ENCODE measurements at places on chromosomes 6 and 20. TPM values are rescaled to one million over a fixed set of nuclear protein-coding genes. Genes with fewer than 3 reads are reported as not detected.

GRCh38 chr20:3801299-3801698 lies 5.2 kb downstream of the CDC25B start:
- no peak overlapping the region for H3K4me3 ChIP-seq
- DNase-seq: no peak
- peaks cover 45% of the 10 kb centered on the region for H3K36me3 ChIP-seq
- H3K4me1 ChIP-seq: peaks cover 48% of the 10 kb centered on the region
- no peak overlapping the region for H3K27ac ChIP-seq

LY6G6F gene
- not detected for total RNA-seq

- no peak for DNase-seq
- H3K4me1 ChIP-seq: no peaks in the 10 kb centered on the region
- H3K36me3 ChIP-seq: no peaks in the 10 kb centered on the region
- no peaks in the 10 kb centered on the region for H3K27me3 ChIP-seq
- no peak overlapping the region for H3K27ac ChIP-seq
These were observed 115.2 kb upstream of the NRN1 start for GRCh38 chr6:6121943-6122342.

- H3K4me1 ChIP-seq: no peaks in the 10 kb centered on the region
- no peak overlapping the region for H3K4me3 ChIP-seq
- H3K36me3 ChIP-seq: no peaks in the 10 kb centered on the region
- no peaks in the 10 kb centered on the region for H3K27me3 ChIP-seq
These were observed 330.7 kb downstream of the UTRN start for GRCh38 chr6:144615870-144616269.

DNA sequence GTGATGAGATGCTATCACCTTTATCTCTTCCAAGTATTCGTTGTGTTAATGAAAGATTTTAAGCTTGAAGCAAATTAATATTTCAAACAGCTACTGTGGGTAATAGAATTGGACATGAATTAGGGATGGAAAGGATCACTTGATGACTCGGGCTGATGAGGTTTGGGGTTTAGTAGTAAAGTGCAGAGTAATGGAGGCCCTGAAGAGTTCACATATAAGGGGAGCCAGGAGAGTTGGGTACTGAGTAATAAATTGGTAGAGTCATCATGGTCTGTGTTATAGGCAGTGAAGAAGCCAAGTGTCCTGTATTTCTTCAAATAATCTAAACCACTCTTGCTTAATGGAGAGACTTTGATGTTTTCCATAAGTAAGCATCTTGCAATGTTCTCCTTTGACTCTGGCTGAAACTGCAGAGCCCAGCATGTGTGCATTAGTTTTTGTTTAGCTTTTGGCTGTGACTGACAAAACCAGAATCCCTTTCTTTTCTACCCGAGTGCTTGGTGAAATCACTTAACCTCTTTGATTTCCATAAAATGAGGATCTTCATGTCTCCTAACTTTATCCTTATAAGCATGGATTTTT lies 57.6 kb downstream of the L3MBTL3 start:
- DNase-seq: no peak
- H3K36me3 ChIP-seq: peaks cover 3% of the 10 kb centered on the region
- no peaks in the 10 kb centered on the region for H3K27me3 ChIP-seq
- no peak overlapping the region for H3K4me3 ChIP-seq
- no peak overlapping the region for H3K27ac ChIP-seq

DNA sequence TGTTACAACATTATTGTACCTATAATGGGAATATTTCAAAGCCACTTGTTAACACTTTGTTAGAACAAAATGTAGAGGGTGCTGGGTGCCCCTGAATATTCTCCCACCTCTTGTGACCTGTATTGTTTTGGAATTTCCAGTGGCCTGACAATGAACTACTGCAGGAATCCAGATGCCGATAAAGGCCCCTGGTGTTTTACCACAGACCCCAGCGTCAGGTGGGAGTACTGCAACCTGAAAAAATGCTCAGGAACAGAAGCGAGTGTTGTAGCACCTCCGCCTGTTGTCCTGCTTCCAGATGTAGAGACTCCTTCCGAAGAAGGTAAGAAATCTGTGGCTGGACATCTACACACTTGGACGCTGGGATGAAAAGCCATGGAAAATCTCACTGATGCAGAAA lies 28.9 kb downstream of the PLG start:
- no peak overlapping the region for H3K4me3 ChIP-seq
- H3K4me1 ChIP-seq: no peaks in the 10 kb centered on the region
- no peaks in the 10 kb centered on the region for H3K36me3 ChIP-seq
- no peak for DNase-seq

- H3K27me3 ChIP-seq: no peaks in the 10 kb centered on the region
- no peak overlapping the region for H3K27ac ChIP-seq
- DNase-seq: no peak
- peaks cover 14% of the 10 kb centered on the region for H3K36me3 ChIP-seq
These were observed 395.4 kb downstream of the ARHGAP18 start for GRCh38 chr6:129314575-129314974.

DNA sequence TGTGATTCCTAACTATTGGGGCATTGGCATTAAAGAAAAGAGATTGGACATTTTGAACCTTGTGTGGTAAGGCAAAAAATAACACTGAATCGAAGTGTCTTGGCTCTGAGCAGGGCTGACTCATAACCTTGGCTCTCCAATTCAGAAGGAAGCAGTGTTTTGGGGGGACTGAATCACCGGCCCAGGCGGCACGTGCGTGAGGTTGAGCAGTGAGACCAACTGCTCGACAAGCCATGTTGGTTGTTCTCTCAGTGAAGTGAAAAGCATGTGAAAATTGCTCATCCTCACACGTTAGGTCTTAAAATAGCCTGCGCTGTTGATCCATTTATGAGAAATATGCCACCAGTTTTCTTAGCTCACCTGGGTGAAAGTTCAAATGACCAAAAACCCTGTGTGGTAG lies 137.8 kb upstream of the SPACA1 start:
- DNase-seq: no peak
- no peak overlapping the region for H3K4me3 ChIP-seq
- H3K27ac ChIP-seq: no peak overlapping the region
- H3K27me3 ChIP-seq: no peaks in the 10 kb centered on the region
- peaks cover 3% of the 10 kb centered on the region for H3K4me1 ChIP-seq

LAMA4 gene
- 66.7 TPM for total RNA-seq

BPIFB4 gene
- total RNA-seq: not detected

GRCh38 chr20:17507032-17507431 lies 24.1 kb downstream of the BFSP1 start:
- no peak overlapping the region for H3K4me3 ChIP-seq
- DNase-seq: no peak

DNA sequence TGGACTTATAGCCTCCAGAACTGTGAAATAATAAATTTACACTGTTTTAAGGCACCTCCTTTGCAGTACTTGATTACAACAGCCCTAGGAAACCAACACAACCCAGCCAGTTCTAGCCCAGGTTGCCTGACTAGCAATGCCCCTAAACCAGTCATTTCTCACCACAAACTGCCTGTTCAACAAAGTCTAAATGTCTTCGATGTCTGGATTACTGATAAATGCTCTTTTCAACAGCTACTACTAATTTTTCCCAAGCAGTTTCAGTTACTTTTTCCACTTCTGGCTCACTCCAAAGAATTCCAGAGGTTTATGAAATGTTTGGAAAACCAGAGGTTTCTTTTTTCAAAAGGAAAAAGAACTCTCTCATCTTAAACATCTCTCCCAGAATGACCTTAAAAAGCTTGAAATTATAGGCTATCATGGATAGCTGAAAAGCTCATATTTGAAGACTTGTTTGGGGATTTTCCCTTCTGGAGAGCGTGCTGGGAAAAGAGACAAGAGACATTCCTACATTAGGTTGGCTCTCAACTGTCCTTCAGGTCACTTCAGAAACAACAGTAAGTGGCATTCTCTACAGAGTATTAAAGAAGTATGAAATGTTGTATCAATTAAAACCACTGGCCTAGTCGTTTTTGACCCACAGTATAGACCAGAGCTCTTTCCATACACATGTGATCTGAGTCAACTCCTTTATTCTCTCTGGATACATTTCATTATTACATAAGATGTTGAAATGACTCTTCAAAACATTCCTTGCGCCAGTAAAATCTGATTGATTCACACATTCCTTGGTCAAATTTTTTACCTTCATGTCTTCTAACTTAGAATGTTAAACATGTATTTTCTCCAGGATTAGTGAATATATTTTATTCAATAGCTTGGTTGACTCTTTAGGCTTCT lies 265.9 kb downstream of the COL12A1 start:
- DNase-seq: no peak
- no peaks in the 10 kb centered on the region for H3K36me3 ChIP-seq

SYCP2L gene
- 1.4 TPM for total RNA-seq

- no peaks in the 10 kb centered on the region for H3K4me1 ChIP-seq
- H3K27me3 ChIP-seq: no peaks in the 10 kb centered on the region
- no peaks in the 10 kb centered on the region for H3K36me3 ChIP-seq
These were observed 10.7 kb upstream of the VEGFA start for GRCh38 chr6:43759136-43759906.

FAM229B gene
- 11.3 TPM for total RNA-seq

SERINC3 gene
- 109 TPM for total RNA-seq

LGSN gene
- not detected for total RNA-seq

DNA sequence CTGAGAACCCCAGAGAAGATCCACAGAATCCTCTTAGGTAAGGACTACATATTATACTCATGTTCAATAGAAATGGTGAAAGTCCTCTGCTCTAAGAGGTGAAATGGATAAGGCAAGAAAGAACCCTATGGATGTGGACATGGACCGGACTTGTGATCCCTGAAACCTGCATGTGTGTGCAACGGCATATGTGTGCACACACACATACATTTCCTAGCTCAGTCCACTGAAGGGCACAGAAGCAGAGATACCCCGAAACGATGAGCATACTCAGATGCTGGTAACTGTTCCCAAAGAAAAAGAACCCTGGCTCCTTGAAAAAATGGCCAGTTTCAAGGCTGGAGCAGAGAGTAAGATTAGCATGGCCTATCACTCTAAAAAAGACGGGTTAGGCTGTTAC lies 22.6 kb downstream of the SNX5 start:
- H3K27ac ChIP-seq: no peak overlapping the region
- no peak for DNase-seq
- H3K4me3 ChIP-seq: no peak overlapping the region
- H3K4me1 ChIP-seq: no peaks in the 10 kb centered on the region

DNA sequence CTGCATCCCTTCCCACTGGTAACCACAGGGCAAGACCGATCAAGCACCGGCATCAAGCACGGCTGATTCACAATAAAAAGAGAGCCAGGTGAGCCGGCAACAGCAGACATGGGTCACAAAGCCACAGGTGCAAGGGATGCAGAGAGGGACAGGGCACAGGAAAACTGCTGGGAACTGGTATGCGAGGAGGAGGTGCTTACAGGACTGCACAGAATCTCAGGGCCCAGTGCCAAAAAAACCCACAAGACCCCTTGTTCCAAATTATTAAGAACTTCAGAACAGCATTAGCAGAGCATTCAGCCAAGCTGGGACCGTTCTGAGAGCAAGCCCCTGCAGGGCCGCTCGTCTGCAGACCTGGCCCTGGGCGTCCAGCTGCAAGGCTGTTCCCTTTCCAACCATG lies 35.4 kb downstream of the BFSP1 start:
- no peak for DNase-seq
- no peak overlapping the region for H3K27ac ChIP-seq

KHDC1L gene
- total RNA-seq: not detected

DNA sequence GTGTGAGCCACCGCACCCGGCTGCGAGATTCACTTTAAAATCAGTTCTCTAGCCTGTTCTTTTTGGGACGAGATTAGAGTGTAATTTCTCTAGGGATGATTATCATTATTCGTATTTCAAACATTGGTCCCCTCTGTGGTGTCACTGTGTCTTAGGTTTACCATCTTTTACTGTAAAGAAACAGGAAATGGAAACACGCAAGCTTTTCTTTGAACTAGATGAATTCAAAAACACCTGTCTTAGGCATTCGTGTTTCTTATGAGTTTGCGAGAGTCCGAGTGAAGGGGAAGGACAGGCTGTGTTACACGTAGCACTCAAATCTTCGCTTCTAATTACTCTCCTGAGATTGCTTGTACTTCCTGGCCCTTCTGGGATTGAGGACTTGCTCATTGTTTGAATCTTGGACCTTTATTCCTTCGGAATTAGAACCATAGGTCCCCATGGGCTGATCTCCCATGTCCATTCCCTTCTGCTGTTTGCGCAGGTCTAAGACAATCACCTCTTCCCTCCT lies 61.6 kb downstream of the PHACTR2 start:
- H3K4me1 ChIP-seq: peaks cover 47% of the 10 kb centered on the region
- no peak overlapping the region for H3K27ac ChIP-seq
- no peak for DNase-seq
- H3K27me3 ChIP-seq: no peaks in the 10 kb centered on the region
- no peaks in the 10 kb centered on the region for H3K36me3 ChIP-seq

- no peaks in the 10 kb centered on the region for H3K4me1 ChIP-seq
- no peak for DNase-seq
- H3K27me3 ChIP-seq: no peaks in the 10 kb centered on the region
These were observed 53.5 kb upstream of the GCLC start for GRCh38 chr6:53598265-53598907.

RIMS1 gene
- 3.5 TPM for total RNA-seq

- no peaks in the 10 kb centered on the region for H3K4me1 ChIP-seq
- no peaks in the 10 kb centered on the region for H3K27me3 ChIP-seq
- no peaks in the 10 kb centered on the region for H3K36me3 ChIP-seq
- no peak overlapping the region for H3K4me3 ChIP-seq
These were observed 104.8 kb upstream of the SIRPA start for GRCh38 chr20:1790386-1790785.

HSPA1L gene
- total RNA-seq: 1.1 TPM

PBOV1 gene
- total RNA-seq: not detected

DNA sequence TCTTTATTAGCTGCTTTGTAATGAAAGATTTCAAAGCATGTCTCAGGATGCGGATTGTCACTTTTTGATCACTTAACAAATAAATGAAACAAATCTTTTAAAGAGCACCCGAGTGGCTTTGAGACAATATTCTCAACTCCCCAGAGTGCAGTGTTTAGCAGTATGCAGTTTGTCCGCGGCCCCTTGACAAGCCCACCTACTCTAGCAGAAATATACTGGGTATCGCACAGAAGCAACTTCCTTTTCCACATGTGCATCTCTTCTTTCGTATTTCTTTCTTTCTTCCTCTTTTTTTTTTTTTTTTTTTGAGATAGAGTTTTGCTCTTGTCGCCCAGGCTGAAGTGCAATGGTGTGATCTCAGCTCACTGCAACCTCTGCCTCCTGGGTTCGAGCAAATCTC lies 84.5 kb upstream of the FAM184A start:
- DNase-seq: no peak
- H3K27ac ChIP-seq: no peak overlapping the region
- H3K27me3 ChIP-seq: no peaks in the 10 kb centered on the region
- H3K4me3 ChIP-seq: no peak overlapping the region
- H3K36me3 ChIP-seq: no peaks in the 10 kb centered on the region
- H3K4me1 ChIP-seq: no peaks in the 10 kb centered on the region

ANKEF1 gene
- total RNA-seq: 0.41 TPM

GRCh38 chr6:113161018-113161315 lies 696.2 kb upstream of the MARCKS start:
- H3K27me3 ChIP-seq: no peaks in the 10 kb centered on the region
- no peak overlapping the region for H3K4me3 ChIP-seq
- no peak for DNase-seq
- H3K27ac ChIP-seq: no peak overlapping the region
- no peaks in the 10 kb centered on the region for H3K36me3 ChIP-seq

KCNG1 gene
- total RNA-seq: 1.9 TPM
